ENCODE measurements at places on chromosomes 4 and X. TPM values are rescaled to one million over a fixed set of nuclear protein-coding genes. Genes with fewer than 3 reads are reported as not detected.

DNA sequence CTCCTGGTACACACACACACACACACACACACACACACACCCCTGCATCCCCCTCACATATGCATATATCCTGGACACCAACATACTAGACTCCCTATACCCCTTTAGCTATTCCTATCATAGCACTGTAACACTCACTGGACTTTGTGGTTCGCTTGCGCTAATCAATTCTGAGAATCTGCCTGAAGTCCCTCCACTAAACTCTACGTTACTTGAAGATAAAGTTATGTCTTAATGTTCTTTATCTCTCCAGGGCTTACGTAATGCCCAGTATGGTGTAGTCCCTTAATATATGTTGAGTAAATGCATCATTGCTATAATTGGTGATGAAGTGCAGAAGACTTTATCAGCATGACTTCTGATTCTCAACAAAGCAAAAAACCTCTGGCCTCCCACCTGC is 32.3 kb downstream of the PTCHD1 start:
- DNase-seq = no peak

DNA sequence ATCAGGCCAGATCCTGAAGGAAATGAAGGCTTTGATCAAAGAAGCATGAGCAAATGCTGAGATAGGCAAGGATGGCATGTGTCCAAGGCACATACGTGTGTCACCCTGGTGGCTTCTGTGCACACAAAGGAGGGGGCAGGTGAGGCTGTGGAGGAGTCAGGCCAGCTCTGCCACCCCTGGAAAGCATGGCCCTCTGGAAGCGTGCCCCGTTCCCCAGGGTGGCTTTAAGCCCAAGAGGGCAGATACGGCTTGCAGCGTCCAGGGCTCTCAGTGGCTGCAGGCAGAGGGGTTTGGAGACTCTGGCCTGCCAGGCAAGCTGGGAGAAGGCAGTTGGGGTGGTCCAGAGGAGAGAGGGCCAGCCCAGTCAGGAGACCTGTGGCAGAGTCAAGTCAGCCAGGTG is 25.6 kb downstream of the PNMA6E start:
- DNase-seq = no peak

- no peak for DNase-seq
Measured at GRCh38 chrX:103170216-103170615, 44.7 kb upstream of the BEX4 start.

- DNase-seq = no peak
Measured at GRCh38 chr4:146095091-146095690, 80.3 kb upstream of the LSM6 start.

SERPINA7 gene
- total RNA-seq = not detected

CAMK2D gene
- 36.9 TPM for total RNA-seq

YY2 gene
- 4.6 TPM for total RNA-seq
